Cerebellar cortex (tissue), 1 donor: ENCODE measurements at places on chromosomes 3 and 15.
A peak's percentile ranks its signal among the peaks of the same experiment; 100 is the strongest.

- DNase-seq, result no peak
These were observed 12.4 kb downstream of the ARL8B start for GRCh38 chr3:5134499-5134898.

GRCh38 chr3:134699721-134700120, 48.9 kb upstream of the KY start:
- no peak for DNase-seq

GRCh38 chr3:102670986-102671385, 236.2 kb downstream of the ZPLD1 start:
- DNase-seq, result no peak

DNA sequence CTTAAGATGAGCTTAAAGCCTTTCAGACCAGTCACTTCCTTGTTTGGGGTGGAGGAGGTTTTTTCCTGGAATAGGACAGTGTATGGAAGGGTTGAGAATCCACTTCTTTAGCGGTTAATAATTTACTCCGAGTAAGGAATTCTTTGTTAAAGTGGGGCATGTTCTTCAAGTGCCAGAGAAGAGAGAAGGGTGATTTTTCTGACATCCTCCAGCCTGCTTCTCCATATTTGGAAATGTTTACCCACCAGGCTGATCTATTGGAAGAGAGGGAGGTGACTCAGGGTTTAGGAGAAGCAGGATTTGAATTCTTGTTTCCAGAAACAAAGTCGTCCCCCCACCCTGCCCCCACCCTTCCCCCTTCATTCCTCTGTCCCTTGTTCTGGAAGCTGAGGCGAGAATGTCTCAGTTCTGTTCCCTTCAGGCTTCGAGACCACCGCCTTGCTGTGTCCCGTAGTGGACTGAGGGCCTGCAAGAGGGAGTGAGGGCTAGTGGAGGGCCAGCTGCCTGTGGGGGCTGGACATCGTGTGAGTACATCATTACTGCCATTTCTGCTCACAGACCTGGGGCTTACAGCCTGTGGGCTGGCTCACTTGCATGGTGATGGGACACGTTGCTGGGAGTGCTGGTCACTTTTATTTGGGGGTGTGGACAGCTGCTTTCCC, 58.5 kb downstream of the LPP start:
- no peak for DNase-seq

- DNase-seq, result no peak
These were observed 323.3 kb downstream of the DIPK2A start for GRCh38 chr3:144294659-144295538.

DNA sequence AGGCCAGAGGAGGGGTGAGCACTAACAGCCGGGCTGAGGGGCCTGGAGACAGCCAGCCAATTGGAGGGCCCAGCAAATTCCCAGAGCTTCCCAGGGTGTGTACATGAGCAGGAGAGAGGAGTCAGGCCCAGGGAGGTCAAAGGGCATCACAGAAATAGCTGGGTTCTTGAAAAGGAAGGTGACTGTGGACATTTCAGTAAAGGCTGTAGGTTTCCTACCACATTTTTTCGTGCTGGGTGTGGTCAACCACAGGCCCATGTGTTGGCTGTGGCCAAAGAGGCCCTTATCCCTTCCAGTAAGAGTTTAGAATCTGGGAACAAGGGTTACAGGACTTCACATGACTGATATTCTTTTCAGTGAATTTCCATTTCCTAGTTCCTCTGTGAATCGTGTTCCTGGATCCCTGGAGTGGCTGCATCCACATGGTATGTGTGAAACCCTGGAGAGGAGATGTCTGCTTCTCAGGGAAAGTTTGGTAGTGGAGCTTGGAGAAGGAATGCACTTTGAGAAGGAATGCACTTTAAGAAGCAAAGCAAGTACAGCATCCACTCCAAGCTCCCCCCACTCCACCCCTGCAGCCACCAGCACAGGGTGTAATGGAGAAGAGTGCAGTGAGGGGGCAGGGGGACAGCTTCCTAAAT, 73.2 kb upstream of the HEG1 start:
- no peak for DNase-seq

DNA sequence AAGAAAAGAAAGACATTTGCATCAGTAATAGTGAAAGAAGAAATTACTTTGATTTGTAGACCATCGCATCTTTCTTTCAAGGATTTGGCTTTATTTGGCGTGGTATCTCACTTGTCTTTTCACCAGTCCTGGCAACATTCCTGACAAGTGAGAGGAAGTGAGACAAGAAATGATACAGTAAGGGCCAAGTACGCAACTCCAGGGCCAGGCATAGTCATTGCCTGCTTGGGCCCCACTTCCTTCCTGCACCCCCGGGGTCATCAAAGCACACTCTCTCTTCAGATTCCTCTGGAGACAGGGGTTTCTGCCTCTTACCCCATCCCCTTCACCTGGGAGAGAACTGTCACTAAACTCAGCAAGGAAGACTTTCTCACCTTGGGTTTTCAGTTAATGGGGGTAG, 55.1 kb downstream of the CD47 start:
- DNase-seq, result no peak

GRCh38 chr3:9290566-9290965, 41.1 kb upstream of the SRGAP3 start:
- no peak for DNase-seq

- peak; percentile 9 for DNase-seq
These were observed 41.0 kb downstream of the GPR160 start for GRCh38 chr3:170078620-170079281.
